ENCODE measurements at places on chromosomes 7 and 10.

GRCh38 chr7:86867163-86867762 is 192.2 kb downstream of the ELAPOR2 start:
- DNase-seq: no peak

DNA sequence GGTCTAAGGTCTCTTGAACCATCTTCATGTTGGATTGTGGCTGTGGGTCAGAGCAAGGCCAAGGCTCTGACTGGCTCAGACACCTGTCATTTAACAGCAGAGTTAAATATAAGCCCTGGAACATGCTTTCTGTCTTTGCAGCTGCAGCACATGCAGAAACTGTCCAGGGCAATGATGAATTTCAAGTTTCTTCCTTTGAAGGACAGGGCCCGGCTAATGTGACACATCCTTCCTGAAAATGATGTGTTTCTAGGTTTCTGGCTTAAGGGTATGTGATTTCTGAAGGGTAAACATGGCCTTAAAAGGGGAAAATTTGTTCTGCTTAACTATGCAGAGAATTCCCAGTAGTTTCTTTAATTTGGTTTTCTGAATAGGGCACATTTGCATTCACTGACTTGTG is 34.0 kb upstream of the SLC35B4 start:
- no peak for DNase-seq

DNA sequence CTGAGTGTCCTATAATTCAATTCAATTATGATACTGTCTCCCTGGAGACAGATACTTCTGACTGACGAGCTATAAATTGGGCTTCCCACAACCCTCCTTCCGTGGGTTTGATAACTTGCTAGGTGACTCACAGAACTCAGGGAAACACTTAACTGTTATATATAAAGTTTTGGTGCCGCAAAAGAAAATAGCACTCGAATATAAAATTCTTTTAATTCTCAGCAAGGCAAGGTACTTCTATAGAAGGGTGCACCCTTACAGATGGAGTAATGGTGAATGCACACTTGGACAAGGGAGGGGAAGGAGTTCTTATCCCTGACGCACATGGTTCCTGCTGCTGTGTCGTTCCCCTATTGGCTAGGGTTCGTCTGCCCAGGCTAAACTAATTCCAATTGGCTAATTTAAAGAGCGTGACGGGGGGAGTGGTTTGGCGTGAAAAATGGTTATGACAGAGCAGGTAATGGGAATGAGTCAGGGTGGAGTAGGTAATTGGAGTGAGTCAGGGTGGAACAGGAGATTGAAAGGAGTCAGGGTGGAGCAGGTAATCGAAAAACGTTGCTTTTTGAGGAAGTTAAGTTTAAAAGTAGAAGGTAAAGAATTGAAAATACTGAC is 20.8 kb upstream of the GHITM start:
- no peak for DNase-seq

- DNase-seq: no peak
Measured at GRCh38 chr10:58546722-58547445, 34.2 kb downstream of the BICC1 start.

GRCh38 chr7:132655131-132655727 is 79.0 kb upstream of the PLXNA4 start:
- no peak for DNase-seq

DNA sequence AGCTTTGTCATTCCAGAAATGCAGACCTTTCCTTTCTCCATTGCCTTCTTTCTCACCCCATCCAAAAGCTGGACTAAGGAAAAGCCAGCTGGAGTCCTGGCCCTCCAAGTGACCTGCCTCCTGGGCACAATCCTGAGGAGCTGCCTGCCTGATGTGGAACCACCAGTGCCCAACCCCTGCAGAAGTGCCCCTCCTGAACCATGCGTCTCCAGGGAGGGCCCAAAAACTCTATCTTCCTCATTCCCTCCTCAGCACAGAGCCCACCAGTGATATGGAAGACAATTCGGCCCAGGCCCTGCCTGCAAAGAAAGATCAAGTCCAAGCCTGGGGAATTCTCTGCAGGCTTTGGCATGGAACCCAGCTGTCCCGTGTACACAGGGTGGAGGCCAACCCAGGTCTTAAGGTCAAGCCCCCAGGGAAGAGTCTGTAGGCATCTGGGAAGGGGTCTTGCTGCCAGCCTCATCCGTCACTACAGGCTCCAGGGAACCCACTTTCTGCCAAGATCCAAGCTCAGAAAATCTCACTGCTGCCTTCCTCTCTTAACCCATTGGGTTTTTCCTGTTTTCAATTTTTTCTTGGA is 3.5 kb upstream of the GRID1 start:
- no peak for DNase-seq

DNA sequence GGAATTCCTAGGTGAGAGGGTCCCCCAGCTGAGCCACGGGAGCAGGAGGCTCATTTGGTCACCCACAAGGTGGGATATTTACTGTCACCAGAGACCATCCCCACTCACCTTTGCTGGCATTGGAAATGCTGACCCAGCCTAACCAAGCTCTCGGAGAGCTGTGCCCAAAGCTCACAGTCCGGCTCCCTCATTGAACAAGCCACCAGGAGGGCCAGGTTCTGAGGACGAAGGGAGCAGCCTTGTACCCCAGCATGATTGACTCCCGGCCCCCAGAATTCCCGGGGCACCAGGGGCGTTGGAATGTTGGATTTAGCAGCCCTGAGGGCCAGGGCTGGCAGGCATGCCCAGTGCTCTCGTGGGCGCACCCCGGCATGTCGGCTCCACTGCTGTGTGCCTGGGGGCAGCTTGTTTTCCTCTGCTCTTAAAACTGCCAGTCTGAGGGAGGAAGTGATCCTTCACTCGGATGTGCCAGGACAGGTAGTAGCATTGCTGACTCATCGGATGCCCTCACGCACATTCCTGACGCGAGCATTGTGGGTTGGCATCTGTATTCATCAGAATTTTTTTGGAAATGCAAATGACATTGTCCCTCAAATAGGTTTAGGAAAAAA is 23.3 kb downstream of the CLIP2 start:
- DNase-seq: no peak

GRCh38 chr10:25393621-25394020 is 218.8 kb downstream of the GPR158 start:
- DNase-seq: no peak

DNA sequence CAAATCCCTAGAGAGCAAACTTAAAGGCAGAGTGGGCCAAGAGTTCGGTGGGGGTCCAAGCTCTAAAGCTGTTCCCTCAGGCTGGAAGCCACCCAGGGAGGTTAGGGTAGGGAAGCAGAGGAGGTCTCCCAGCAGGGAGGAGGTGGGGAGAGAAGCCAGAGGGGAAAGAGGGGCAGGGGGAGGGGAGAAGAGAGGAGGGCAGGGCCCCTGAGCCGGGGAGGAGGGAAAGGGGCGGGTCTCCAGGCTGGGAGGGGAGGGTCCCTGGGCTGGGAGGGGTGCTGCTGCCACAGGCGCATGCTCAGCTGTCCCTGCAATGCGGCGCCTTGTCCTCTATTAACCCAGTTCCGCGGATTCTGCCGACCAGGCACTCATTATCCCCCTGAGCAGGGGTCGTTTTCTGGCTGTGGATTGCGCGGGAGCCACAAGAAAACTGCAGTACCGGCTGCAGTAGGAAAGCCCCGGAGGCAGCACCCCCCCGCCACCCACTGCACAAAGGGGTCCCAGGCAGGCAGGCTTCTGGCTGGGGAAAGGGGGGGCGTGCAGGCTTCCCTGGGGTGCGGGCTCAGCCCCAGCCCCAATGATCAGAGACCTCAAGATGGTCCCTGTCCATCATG is 49.3 kb downstream of the CAMK2B start:
- no peak for DNase-seq

DNA sequence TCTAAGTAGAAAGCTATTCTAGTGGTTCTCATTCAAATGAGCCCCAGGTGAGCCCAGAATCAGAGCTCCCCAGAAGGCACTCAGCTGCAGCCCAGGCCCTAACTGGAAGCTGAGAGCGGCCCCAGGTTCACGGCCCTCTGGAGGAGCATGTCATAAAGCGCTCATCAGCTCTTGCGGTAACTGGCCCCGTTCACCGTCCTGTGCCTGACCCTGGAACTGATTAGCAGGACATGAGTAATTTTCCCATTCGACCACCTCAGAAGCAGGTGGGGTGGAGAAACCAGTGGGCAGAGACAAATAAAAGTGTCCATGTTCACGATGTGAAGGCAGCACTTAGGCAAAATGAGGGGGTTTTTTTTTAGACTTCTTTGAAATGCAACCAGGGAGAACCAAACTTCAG is 136.1 kb upstream of the LYZL2 start:
- DNase-seq: no peak

DNA sequence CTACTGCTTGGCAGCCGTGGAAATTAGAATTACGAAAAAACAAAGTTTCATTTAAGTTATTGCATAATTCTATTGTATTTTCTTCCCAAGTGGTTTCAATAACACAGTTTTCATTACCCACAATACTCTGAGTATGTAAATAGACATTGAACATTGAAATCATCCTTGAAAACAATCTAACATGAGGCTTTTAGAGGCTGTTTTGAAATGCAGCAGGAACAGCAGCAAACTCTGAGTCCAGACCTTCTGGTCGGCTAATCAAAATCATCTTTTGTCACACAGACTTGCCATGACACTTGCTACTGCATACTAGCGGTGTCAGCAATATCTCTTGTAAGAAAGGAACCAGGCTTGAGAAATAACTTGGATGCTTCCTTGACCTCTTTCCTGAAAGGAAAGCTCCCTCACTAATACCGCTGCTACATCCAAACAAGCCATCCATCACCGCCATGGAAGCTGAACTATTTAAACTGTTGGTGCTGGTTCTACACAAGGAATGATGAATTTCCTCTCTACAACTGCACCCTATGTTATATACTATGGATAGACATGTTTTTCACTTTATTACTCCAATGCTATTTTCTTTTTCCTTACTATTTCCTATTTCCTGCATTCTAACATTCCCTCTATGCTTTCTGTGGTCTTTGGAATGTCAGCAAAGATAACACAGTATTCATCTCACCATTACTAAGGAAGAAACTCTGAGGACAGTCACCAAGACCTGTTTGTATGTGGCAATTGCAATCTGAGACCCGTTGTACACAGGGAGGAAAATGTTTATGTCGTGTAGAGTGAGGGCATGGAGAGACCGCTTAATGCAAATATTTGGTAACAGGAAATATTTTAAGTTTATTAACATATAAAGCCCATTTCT is 130.8 kb downstream of the ITGA8 start:
- no peak for DNase-seq

GRCh38 chr10:113132591-113133121 is 182.6 kb downstream of the TCF7L2 start:
- no peak for DNase-seq

DNA sequence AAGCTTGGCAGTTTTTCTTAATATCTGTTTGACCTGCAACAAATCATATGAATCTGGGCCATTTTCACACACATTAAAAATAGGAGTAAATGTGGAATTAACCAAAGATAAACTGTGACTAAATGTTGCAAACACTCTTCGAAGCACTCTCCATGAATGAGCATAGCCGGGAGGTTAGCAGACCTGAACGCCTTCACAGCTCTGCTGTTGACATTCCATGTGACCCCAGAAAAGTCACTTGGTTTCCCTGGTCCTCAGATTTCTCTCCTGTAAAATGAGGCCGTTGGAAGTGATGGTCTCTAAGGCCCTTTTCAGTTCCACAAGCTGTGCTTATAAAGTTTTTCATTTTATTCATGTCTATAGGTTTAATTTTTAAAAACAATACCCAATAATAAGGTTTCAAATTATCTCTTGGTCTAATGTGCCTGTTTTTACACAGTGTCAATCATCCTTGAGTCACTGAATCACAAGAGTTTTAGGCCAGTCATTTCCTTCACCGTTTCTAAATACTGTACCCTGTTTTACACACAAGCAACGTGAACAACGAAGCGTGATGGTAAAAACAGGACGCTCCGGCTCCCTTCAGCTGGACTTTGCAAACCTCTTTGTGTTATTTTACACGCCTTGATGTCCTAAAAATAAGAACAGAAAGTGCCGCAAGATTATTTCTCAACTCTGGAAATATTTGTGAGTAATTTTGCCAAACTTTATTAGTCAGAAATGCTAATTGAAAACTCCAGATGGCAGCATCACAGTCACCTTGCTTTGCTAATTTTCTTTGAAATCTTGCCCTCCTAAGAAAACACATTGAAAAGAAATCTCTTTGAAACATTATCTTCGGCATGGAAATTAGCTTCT is 38.6 kb upstream of the MET start:
- peak; percentile 22 for DNase-seq

DNA sequence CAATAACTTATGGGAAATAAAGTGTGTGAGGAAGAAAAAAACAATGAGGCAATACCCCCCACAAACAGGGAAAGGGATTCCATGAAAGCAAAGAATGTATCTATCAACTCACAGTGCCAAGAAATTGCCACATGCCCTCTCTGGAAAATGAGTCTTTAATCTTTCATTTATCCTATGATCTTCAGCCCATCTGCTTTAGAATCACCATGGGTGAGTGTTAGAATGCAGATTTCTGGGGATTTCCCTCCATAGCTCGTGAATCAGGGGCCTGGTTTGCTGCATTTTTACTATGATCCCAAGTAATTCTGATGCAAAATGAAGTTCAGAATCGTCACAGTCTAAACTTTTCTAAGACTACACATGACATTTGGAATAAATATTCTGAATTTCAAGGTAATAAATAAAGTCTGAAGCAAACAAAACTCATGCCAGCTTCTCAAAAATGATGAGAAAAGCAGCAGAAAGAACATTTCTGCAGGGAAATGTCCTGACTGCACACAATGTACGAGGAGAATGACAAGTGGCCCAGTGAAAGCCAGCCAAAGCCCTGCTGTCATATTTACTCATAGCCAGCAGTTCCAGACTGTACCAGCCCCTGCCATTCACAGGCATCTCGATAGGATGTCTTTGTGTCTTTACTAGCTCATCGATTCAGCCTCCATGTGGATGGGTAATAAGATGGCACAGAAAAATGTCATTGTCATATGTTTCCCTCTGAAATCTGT is 167.1 kb downstream of the ELMO1 start:
- no peak for DNase-seq

DNA sequence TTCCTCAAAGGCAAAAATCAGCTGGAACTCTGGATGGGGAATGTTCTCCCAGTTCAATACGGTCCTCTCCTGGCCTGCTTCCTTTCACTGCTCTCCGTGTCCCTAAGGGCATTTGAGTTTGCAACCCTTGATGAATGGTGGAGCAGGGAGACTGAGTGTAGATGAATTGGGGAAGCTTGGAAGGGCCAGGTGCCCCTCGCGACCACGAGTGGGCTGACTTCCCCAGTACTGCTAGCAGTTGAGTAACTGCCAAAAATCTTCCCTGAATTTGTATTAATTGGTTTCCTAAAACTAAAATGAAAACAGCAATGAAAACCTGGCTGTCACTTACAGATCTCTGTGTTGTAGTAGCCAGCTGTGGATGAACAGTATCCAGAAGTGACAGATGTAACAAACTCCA is 13.6 kb downstream of the IRF5 start:
- no peak for DNase-seq
